ENCODE measurements at places on chromosomes 12 and 14. TPM values are rescaled to one million over a fixed set of nuclear protein-coding genes. Genes with fewer than 3 reads are reported as not detected.

DPY19L2 gene
- 2.5 TPM for total RNA-seq

RNASE4 gene
- 6.6 TPM for total RNA-seq

FCF1 gene
- 26.3 TPM for total RNA-seq

NANOG gene
- total RNA-seq, result not detected

TMEM121 gene
- total RNA-seq, result 9.9 TPM

AEBP2 gene
- total RNA-seq, result 21.2 TPM

SLC8A3 gene
- 0.09 TPM for total RNA-seq

RTN1 gene
- 0.28 TPM for total RNA-seq

STX2 gene
- 40.1 TPM for total RNA-seq

UBE3B gene
- total RNA-seq, result 37.4 TPM

LRTM2 gene
- not detected for total RNA-seq

EGLN3 gene
- 13.1 TPM for total RNA-seq

ANKS1B gene
- 0.09 TPM for total RNA-seq

NUAK1 gene
- total RNA-seq, result 25.7 TPM

C14orf93 gene
- 4.9 TPM for total RNA-seq

LRRC43 gene
- 0.72 TPM for total RNA-seq

GPR68 gene
- 1.3 TPM for total RNA-seq

ETFBKMT gene
- total RNA-seq, result 2.0 TPM

OVCH1 gene
- total RNA-seq, result 0.85 TPM

CCDC197 gene
- not detected for total RNA-seq

FAM181A gene
- not detected for total RNA-seq

RASSF9 gene
- 0.99 TPM for total RNA-seq

ZC2HC1C gene
- total RNA-seq, result 0.90 TPM

RPL36AL gene
- 293 TPM for total RNA-seq

WNK1 gene
- total RNA-seq, result 86.5 TPM

PLEKHD1 gene
- total RNA-seq, result under 0.01 TPM

ZDHHC22 gene
- not detected for total RNA-seq

FGF23 gene
- not detected for total RNA-seq

DIP2B gene
- 27.5 TPM for total RNA-seq

RIPK3 gene
- total RNA-seq, result 3.5 TPM

SYNDIG1L gene
- not detected for total RNA-seq

HOXC12 gene
- not detected for total RNA-seq

Measured in endothelial cell of coronary artery (primary cell).